ENCODE measurements at places on chromosomes 1 and 21. TPM values are rescaled to one million over a fixed set of nuclear protein-coding genes. Genes with fewer than 3 reads are reported as not detected.

- no peak for DNase-seq
These were observed 210.2 kb upstream of the DMRTA2 start for GRCh38 chr1:50633465-50633864.

The VASH2 gene
- total RNA-seq, result 0.63 TPM

The ATPAF1 gene
- total RNA-seq, result 57.5 TPM

- DNase-seq, result no peak
These were observed 15.4 kb upstream of the CYYR1 start for GRCh38 chr21:26588446-26588845.

DNA sequence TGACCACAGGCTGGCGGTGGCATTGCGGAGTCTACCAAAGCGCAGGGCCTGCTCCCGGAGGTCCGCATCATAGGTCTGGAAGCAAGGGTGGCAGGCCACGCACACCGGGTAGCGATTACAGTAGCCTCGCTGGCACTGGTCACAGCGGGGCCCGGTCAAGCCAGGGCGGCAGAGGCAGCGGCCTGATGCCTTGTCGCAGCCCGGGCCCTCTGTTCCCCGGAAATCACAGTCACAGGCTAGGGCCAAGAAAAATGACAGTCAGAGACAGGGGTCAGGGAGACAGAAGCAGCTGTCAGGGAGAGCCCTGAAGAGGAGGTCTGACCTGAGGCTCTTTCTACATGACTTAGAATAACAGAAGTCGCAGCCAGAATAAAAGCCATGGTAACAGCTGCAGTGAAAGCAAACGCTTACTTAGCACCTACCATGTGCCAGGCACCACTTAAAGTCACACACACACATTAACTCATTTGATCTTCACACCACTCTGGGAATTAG, 26.4 kb downstream of the LAMB3 start:
- no peak for DNase-seq

GRCh38 chr1:95537176-95537575, 303.2 kb downstream of the RWDD3 start:
- no peak for DNase-seq

- DNase-seq, result no peak
These were observed 15.4 kb downstream of the L1TD1 start for GRCh38 chr1:62209931-62210595.

Data from epithelial cell of proximal tubule (primary cell).